Stimulated activated CD4-positive, alpha-beta T cell treated with anti-CD3 and anti-CD28 coated beads, Interleukin-12 subunit alpha, Interleukin-12 subunit beta, amount 100 ng/mL, for 48 hours (primary cell): ENCODE measurements at places on chromosomes 16 and 17.

GRCh38 chr16:24978370-24978914 is 36.7 kb downstream of the ARHGAP17 start:
- no peak for DNase-seq

DNA sequence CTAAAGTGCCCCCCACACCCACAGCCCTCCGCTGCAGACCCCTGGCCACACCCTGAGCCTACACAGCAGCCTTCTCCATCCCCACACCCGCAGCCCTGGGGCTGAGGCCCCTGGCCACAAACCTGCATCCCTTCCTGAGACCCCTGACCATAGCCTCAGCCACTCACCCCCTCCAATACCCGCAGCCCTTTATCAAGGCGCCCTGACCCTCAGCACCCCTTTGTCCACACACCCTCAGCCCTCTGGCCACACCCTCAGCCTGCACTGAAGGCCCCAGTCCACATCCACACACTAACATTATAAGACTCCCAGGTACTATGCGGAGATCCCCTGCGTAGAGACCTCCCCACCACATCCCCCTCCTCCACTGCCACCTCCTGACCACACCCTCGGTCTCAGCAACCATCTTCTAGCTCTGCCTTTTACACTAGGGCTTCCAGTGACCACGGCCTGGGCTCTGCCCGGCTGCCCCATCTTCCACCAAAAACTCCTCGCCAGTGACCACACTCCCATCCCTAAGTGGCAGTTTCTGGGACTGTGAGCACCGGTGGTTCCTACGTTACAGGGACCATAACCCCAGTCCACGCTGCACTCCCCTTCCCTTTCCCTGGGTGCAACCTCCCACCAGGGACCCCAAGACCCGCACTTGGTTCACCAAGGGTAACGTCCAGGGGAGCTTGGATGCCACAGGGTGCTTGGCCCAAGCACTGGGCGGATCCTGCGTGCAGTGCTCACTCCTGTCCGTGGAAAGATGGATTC is 818 bp downstream of the TPPP3 start:
- no peak for DNase-seq

DNA sequence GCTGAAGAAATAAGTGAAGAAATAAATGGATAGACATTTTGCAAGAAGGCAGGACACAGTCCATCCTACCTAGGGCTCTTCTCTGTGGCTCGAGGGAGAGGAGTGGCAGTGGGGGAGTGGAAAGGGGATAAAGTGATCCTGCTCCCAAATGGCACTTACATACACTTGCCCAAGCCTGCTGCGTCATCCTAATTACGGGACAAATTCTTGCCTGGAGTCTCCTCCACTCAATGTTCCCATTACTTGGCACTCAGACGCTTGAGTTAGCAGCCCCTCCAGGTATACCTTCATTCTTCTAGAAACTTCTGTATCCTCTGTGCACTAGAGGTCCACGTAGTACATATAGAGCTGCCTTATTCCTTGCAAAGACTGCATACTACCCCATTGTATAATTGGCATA is 15.7 kb upstream of the MAP3K14 start:
- no peak for DNase-seq

GRCh38 chr17:5555254-5555653 is 29.1 kb downstream of the NLRP1 start:
- no peak for DNase-seq

- no peak for DNase-seq
Observed at GRCh38 chr17:42441371-42442195, 17.1 kb upstream of the ATP6V0A1 start.

DNA sequence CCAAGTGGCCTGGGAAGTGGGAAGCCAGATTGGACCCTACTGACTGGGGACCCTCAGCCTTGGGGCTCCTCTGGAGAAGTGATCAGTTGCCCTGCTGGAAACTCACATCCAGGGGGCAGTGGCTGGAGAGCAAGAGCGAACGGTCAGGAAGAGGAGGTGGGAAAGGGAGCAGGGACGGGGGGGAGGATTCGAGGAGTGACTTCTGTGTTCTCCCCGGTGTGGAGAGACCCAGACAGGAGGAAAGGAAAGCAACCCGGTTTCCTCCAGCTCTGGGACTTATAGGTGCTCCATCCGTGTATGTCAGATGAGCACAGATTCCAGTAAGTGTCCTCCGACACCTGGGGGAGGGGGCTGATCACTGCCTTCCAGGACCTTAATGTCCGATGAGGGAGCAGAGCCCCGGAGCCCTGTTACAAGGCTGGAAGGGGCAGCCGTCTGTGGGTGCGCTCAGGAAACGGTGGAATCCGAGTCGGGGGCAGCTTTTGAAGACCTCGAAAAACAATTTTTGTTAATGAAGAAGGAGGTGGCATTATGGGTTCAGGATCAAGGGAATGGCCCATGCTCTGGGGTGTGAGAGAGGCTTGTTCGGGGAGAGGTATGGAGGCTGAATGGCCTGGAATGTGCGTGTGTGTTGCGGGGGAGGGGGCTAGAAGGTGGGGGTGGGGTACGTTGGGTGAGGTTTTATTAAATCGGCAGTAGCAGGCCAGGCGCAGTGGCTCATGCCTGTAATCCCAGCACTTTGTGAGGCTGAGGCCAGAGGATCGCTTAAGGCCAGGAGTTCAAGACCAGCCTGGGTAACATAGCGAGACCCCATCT is 34.8 kb upstream of the NDRG4 start:
- DNase-seq: no peak

DNA sequence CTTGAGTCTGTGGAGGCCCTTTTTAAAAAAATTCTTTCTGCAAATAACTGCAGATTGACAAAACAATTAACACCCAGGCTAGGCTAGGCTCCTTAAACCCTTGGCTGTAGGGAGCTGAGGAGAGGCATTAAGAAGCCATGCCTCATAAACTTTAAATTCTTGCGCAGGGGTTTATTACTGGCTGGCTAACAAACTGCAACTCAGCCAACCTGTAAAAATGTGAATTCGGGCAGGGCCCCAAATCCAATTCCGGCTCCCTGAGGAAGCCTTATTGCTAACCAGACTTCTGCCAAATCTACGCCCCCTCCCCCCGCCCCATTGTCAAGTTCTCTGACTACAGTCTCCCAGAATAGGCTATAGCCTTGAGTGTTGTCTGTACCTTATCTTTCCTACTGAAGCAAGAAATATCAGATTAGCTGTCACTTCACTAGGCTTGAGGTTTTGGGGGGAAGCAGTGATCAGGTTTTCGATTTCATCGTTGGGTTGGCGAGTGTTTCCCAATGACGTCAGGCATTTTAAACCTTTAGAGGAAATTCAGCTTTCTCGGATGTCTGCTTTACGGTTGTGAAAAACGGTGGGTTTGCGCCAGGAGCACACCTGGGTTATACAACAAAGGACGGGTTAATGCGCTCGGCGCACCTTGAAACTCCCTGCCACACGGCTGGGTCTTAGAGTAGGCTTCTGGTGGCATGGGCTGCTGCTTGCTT is 2.0 kb downstream of the CDH3 start:
- DNase-seq: no peak

DNA sequence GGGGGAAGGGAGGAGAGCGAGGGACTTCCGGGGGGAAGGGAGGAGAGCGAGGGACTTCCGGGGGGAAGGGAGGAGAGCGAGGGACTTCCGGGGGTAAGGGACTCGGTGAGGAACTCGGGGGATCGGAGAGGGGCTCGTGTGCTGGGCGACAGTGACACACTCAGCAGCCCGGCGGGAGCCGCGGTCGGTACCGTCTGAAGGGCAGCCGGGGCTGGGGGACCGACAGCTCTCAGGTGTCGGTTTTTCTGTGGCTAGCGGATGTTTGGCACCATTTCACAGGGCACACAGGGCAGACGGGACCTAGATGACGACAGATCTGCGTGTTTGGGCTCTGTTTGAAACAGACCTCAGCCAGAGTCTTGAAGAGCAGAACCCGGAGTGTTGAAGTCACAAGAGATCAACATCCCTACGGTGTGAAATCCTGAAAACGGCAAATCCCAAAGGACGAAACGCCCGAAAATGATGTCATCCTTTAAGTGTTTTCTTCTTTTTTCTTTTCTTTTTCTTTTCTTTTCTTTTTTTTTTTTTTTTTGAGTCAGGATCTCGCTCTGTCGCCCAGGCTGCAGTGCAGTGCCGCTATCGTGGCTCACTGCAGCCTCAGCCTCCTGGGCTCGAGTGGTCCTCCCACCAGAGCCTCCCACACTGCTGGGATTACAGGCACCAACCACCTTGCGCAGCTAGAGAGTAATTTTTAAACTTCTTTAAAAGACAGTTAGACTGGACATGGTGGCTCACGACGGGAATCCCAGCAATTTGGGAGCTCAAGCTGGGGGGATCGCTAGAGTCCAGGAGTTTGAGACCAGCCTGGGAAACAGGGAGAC is 23.9 kb downstream of the ZNF778 start:
- peak; percentile 50 for DNase-seq

DNA sequence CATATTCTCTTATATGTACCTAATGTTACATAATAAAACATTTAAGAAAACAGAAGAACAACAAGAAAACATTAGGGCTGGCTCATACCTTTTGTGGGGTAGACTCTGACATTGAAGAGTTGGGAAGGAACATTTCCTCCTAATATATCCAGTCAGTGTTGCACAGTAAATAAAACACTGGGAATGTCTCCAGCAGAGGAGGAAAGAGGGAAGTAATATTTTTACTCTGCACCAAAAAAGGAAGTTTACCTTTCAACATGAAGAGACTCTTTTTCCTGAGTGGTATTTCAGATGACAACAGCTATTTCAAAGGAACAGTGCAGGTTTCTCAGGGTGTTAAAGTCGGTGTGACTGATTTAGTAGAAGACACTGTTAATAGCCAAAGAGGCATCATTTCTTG is 31.9 kb downstream of the EPN2 start:
- DNase-seq: no peak

DNA sequence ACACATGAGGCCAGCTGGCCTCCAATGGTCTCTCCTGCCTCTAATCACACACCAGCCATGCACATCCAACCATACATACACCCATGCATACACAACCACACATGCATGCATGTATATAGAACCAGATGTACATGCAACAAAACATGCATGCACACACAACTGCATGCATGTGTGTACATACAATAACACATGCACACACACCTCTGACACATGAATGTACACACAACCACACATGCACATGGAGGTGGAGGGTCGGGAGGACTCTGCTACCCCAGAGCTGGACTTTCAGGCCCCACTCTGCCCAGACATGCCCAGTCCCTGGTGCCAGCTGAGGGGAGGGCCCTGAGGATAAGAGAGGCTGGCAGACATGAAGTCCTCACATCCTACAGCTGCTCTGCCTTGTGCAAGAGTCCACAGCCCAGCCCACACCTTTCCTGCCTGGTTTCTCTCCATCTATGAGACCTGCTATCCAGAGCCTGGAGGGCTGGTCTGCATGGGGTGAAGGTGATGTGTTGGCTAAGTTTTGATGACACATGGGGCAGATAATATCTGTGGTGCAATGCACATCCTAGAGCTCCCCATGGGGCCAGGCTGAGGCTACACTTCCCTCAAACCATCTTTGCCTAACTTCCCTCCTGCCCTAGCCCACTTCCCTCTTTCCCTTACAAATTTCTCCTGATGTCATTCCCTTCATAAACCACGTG is 50.9 kb upstream of the SDK2 start:
- DNase-seq: no peak

DNA sequence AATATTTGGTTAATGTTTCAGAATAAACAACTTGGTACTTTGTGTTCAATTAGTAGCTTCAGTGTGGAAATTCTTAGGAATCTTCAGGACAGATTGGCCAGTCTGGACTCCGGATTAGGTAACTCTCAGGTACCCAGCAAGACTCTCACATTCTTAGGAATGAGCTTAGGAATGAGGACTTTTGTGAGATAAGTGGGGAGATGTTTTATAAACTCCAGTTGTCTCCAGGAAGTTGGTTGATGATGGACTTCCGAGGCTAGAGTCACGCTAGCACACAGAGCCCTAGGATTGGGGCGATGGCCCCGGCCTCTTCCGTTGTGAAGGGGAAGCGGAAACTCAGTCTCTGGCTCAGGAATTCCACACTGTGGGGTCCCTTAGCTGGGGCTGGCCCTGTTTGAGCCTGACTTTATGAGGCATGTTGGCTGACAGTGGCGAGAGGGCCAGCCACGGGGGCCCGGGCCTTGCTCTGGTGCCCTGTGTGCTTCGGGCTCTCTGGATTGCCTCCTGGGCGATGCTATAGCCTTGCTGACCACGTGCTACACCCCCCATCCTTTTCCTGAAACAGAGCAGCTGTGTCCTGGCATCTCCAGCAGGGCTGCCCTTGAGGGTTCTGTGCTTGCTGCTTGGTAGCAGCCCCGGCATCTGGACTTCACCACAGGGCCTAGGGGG is 32.4 kb downstream of the RAB11FIP3 start:
- no peak for DNase-seq

DNA sequence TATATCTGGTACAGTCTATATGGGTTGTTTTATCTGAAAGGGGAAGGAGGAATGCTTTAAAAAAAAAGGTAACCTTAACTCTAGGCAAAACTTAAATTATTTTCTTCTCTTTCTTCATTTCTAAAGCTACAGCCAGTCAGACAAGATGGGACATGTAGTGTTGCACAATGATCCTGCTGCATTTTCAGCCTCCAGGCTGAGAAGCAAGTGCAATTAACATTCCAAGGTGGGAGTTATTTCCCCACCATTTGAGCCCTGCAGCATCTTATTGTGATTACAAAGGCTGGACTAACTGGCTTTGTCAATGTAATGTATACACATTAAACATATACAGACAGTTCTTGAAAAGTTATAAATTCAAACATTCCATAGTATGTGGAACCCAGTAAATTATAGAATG is 22.6 kb upstream of the NF1 start:
- DNase-seq: no peak

GRCh38 chr17:62180772-62181171 is 115.7 kb upstream of the MED13 start:
- DNase-seq: no peak

DNA sequence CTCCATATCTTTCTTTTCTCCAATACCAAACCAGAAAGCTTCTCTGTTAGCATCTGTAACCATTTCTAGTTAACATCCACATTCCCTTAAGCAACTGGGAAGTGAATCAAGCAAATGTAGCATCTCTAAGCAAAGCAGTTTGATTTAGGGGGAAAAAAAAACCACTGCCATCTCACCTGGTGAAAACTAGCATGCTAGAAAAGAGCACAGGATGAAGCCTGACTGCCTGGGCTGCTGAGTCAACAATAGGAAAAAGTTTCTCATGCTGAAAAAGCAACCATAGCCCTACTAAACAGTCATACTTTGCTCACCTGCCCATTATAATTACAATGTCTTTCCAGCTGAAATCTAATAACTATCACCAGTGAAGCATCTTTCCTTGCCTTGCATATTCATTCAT is 139.3 kb downstream of the ANKFN1 start:
- no peak for DNase-seq

DNA sequence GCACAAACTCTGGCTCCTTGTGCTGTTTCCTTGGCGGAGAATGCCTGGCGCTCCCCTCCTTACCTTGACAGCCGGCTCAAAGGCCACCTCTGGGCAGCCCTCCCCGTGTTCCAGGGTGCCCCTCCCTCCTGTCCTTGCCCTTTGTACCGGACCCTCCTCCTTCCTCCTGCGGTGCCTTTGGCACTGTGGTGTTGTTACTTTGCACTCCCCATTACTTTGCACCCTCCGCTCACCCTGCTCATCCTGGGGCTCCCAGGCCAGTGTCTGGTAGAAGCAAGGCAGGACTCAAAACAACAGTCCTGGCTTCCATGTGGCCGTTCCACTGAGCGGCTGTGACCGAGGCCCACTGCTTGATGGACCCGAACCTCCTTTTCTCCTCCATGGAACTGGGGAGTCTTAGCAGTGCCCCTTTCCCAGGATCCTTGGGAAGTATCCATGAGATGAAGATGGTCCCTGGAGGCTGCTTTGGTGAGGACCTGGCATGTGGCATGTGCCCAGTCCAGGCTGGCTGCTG is 147.8 kb downstream of the CMIP start:
- DNase-seq: no peak
